AML-193 (cell line): ENCODE measurements at places on chromosomes 5 and 9.

DNA sequence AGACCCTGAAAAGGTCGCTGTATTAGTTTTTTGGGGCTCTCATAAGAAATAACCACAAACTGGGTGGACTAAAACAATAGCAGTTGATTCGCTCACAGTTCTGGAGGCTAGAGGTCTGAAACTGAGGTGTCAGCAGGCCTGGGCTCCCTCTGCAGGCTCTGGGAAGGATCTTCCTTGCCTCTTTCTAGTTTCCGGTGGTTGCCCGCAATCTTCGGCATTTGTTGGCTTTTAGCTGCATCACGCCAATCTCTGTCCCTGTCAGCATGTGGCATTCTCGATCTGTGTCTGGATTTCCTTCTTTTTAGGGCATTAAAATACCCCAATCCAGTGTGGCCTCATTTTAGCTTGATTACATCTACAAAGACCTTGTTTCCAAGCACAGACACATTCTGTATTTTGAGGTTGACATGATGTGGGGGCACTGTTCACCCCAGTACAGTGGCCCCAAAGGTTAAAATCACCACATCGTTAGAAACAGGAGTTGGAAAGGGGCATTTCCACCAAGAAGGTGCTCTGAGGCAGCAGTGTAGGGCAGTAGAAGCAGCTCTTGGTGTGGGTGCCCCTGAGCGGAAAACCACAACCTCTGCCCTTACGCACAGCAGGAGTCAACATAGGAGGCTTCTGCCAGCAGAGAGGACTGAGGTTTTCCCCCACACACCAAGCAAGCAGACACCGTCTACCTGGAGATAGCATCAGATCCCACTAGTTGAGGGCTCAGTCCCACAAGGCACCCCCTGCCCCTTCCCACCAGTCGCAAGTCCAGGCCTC lies 13.5 kb downstream of the ZNF79 start:
- no peak for DNase-seq

DNA sequence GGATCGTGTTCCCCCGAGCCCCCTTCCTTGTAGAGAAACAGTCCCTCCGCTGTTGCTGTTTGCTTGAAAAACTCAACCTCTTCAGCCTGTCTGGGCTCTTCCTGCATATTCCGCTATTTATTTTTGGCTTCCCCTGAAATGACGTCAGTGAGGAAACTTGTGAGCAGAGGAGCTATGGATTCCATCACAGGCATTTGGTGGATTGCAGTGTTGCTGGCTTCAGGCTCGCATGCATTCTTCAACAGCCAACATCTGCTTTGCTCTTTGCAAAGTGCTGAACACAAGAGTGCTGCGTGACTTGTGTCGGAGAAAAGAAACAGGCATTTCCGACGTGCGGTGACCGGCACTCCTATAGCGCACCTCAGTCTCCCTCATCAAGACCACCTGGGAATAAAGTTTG lies 232.7 kb downstream of the RFK start:
- DNase-seq, result no peak

DNA sequence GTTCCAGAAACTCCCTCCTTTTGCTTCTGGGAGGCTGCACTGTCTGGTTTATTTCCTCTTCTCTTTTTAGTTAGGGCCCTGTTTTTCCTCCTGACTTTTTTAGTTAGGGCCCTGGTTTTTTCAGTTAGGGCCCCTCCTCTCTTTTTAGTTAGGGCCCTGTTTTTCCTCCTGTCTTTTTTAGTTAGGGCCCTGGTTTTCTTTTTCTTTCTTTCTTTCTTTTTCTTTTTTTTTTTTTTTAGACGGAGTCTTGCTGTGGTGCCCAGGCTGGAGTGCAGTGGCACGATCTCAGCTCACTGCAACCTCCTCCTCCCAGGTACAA lies 15.1 kb downstream of the GSN start:
- DNase-seq, result no peak

- no peak for DNase-seq
Measured at GRCh38 chr5:159514229-159514810, 184.0 kb upstream of the IL12B start.

DNA sequence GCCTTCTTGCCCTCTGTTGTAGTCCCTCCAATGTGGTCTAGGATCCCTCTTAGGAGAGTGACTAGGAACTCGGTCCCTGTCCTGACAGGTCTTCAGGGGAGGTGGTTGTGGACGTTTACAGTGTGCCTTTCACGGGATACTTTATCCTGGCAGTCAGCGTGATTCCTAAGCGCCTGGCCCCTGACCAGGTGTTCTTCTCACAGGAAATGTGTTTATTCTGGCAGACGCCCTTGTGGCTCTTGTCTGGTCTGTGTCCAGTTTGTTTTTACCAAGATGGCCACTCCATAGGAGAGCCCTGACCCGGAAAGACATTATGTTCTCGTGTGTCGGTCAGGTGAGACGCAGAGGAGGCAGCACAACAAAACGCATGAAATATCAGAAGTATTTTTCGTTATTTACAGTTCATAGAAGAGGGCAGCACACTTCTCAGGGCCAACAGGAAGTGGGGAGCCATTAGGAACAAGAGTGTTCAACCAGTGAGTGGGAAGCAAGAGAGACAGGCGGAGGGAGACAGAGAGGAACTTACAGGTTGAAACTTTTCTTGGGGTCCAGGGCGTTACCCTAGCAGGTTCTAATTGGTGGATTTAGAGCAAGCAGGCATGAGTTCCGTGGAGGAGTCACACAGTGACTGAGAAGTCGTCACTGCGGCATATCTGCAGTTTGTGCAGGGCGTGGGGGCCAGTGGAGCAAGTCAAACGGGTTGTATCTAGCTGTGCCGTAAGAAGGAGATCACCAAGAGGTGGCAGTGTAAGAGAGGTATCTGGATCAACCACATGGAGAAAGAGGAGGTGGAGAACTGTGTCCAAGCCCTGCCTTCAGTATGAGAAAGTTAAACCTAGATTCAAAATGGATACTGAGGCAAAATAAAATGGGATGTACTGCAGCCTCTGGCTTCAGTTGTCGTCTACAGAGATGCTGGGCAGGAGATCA lies 412.9 kb downstream of the ZSWIM6 start:
- DNase-seq, result no peak

DNA sequence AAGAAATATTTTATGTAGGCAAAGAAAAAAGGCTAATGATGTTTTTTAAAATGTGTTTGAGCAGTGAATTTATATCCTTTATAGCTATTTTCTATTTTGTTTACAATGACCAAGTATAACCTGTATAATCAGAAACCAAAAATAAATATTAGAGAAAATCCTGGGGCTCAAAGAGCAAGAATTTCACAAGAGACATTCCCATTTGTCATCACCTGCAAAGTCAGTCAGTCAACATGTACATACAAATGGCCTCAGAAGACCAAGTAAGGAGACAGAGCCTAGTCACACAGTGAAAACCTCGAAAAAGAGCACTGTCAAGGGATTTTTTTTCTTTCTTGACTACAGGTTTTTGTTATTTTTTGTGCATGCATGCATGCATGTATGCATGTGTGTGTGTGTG lies 231.4 kb downstream of the GLIS3 start:
- no peak for DNase-seq

- peak; percentile 1 for DNase-seq
Measured at GRCh38 chr5:14946815-14947620, 75.4 kb upstream of the ANKH start.

GRCh38 chr5:136087961-136088871 lies 44.4 kb upstream of the SMAD5 start:
- DNase-seq, result no peak

DNA sequence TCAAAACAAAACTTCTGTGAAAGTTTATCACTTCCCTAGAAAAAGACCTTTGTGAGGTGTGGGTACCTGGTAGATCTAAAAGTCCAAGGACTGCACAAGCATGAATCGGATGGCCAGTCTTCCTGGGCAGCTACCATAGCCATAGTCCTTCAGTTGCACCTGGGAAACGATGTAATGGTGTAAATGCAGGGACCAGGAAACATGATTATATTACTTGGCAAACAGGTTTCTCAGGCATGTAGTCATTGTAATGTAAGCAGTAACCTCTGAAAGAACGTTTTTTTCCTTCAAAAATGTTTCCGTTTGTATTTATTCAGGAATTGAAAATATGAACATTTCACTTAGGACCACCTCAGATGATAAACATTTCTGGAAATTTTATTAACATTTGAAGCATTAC lies 433.4 kb downstream of the DTWD2 start:
- DNase-seq, result no peak

GRCh38 chr5:127369796-127370195 lies 79.2 kb downstream of the MEGF10 start:
- no peak for DNase-seq

GRCh38 chr9:121499427-121500164 lies at the start of gene GGTA1:
Gene GGTA1 (minus strand): TSS chr9:121499844. CDS start chr9:121467922, 31,922 bp downstream.
- DNase-seq, result no peak

GRCh38 chr5:40674661-40675235 lies 5.0 kb upstream of the PTGER4 start:
- DNase-seq, result no peak

DNA sequence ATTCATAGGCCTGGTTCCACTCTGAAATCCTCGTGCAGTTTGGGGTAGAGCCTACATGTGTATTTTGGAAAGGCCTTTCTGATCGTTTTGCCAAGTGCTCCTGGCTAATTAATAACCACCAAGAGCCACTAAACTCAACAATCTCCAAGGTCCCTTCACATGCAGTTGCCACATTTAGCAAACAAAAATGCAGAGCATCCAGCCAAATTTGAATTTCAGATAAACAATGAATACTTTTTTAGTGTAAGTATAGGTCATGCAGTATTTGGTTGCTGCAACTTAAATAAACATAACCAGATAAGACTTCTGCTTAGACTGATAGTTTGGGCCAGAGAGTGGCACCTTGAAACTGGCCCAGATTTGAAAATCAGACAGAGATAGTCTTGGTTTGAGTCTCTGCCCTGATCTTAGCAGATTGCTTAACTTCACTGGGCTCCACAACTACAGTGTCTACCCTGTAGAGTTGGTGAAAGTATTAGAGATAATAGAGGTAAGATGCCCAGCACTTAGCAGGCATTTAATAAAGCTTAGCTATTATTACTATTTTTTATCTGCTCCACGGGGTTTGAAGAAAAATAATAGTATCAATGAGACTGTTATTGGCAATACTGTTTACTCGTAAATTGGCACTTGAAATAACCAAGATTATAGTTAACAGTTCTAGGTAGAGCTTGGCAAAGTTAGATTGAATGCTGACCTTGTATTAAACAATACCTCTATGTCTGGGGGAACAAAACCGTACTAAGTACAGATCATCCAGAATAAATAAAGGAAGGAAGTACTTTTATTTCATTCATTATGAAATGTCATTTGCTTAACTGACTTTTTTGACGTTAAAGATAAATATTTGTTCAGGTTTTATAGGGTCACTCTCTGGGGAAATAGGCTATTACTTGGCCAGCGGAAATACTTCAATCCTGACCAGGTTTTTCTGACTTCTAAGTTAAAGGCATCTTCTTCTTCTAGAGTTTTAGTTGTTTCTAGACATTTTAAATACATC lies 274.8 kb downstream of the DOCK8 start:
- no peak for DNase-seq

- no peak for DNase-seq
Measured at GRCh38 chr5:67548520-67549295, 352.1 kb upstream of the CD180 start.

DNA sequence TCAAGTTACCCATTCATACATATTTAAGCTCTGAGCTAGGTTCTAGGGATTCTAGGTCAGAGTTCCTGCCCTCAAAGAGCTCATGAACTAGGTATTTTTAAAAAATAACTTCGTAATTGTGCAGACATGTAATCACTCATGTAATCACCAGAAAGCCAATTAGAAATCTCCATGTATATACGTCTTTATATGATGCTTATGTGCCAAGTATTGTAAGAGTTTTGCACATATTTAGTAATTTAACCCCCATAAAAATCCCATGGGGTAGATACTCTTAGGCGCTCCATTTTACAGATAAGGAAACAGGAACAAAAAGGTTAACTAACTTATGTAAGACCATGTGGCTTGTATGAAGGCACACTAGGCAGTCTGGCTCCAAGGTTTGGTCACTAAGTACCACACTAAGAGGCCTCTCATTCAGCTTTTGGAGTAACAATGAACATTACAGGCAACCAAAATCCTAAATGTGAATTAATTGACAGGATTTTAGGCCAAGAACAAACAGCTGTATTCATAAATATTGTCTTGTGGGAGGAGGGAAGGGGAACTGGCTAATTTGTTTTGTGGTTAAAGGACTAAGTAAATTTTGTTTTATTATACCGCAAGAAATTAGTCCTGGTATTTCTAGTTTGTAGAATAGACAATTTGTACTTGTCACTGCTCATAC lies 1.7 kb upstream of the OTULINL start:
- DNase-seq, result no peak

GRCh38 chr5:180648658-180649296 lies 623 bp downstream of the FLT4 start:
- DNase-seq, result no peak

GRCh38 chr5:58122848-58123392 lies 337.0 kb downstream of the PLK2 start:
- no peak for DNase-seq

- no peak for DNase-seq
Measured at GRCh38 chr9:132723809-132724208, 53.5 kb downstream of the GTF3C4 start.

GRCh38 chr9:89185980-89186379 lies 7.4 kb upstream of the SHC3 start:
- DNase-seq, result no peak

- no peak for DNase-seq
Measured at GRCh38 chr5:179767496-179768100, 26.2 kb upstream of the LTC4S start.

DNA sequence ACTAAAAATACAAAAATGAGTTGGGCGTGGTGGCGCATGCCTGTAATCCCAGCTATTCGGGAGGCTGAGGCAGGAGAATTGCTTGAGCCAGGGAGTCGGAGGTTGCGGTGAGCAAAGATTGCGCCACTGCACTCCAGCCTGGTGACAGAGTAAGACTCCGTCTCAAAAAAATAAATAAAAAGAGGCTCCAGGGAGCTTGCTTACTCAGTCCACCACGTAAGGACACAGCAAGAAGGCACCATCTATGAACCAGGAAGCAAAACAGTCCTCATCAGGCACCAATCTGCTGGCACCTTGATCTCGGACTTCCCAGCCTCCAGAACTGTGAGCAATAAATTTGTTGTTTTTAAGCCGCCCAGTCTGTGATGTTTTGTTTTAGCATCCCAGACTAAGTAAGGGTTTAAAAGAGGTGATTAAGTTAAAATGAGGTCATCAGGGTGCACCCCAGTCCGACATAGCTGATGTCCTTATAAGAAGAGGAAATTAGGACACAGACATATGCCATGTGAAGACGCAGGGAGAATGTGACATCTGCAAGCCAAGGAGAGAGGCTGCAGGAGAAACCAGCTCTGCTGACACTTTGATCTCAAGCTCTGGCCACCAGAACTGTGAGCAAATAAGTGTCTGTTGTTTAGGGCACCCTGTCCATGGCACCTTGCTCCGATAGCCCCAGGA lies 45.9 kb downstream of the C9orf50 start:
- DNase-seq, result no peak

DNA sequence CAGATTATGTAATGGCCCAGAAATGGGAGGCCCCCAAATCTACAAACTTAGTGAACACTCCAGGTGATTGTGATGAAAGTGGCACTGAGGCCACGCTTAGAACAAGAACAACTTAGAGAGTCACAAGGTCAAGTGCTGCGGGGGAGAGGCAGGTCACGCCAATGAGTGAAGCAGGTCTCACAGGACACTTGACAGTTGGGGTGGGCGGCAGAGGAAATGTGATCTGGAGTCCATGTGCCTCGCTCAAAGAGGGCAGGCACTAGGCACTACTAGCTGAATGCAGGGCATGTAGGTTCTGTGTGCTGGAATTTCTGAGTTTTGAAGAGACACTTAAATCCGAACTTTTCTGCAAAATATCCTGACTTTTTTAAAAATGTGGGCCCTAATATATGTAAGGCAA lies 193.2 kb upstream of the RORB start:
- DNase-seq, result no peak

- DNase-seq, result peak; percentile 33
Measured at GRCh38 chr5:10360686-10361085, 7.2 kb downstream of the MARCHF6 start.
